ENCODE measurements at places on chromosomes 2 and 18.

DNA sequence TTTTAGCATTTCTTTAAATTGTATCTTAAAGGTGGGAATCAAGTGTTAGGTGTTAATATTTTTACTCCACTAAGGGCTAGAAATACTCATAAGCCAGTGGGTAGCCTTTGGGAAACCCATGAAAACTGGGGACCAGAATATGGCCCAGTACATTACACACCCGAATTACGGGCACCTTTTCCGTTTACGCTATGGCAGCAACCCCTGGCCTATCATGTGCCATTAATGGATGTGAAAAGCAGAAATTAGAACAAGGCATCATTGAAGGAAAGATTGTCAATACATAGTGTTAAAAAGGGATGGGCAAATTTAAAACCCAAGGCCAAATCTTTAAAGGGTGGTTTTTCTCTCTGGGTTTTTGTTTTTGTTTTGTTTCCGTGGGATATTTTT is 781 bp downstream of the FARP2 start:
- no peak for DNase-seq

GRCh38 chr18:69402533-69402989 is 1.9 kb downstream of the DOK6 start:
- no peak for DNase-seq

DNA sequence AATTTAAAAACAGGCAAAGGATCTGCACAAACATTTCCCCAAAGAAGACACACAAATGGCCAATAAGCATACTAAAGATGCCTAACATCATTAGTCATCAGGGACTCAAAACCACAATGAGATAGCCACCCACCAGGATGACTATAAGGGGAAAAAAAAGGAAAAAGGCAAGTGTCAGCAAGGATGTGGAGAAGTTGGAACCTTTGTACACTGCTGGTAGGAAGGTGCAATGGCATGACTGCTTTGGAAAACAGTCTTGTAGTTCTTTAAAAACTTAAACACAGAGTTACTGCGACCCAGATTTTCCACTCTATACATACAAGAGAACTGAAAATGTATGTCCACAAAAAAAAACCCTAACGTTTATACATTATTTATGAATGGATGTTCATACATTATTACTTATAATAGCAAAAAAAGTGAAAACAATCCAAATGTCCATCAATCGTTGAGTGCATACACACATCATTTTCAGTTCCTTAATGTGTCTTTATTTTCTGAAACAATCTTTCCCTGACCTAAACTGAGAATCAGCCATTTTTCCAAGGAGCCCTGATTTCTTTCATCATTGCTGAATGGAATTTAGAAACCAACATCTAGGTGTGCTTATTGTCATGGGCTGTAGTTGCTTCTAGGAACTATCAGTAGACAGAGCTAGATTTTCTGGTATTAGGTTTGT is 64.7 kb upstream of the TLK1 start:
- no peak for DNase-seq

- no peak for DNase-seq
Observed at GRCh38 chr2:33226546-33226945, 249.9 kb upstream of the RASGRP3 start.

DNA sequence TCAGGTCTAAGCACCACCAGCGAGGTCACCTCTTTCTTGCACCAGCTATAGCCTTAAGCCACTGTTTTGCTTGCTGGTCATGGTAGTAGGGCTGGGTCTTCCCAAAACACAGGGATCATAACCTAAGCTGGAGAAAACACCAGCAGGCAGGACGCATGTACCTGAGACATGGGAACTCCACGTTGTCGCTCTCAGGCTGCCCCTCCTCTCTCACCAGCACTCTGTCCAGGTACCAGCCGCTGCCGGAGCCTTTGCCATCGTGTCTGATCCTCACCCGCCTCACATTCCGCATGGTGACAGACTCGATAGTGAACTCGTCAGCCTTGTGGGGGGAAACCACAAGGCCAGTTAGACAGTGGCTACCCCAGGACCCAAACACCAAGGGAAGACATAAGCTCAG is 79.5 kb downstream of the LOXHD1 start:
- no peak for DNase-seq
